ENCODE measurements at places on chromosomes 11 and 22.

DNA sequence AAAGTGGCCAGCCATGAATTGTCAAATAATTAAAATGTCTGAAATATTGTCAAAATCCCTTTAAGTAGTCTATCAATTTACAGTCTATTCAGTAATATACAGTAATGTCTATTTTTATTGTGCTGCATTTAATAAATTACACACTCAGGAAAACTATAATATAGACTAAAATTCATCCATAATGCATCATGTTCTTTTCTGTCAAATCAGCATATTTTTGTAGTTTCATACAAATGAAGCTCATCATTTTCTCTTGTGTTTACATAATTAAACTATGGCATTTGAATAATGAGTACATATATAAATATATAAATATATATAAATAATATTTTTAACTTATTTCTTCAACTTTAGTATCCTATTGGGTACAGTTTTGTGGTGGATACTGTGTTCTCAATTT is 868.7 kb upstream of the CHORDC1 start:
- no peak for DNase-seq

- DNase-seq, result no peak
These were observed 86.6 kb downstream of the YAP1 start for GRCh38 chr11:102196816-102197215.

- peak; percentile 94 for DNase-seq
These were observed at the start of gene SLC39A13 for GRCh38 chr11:47407746-47408590. SLC39A13 (plus strand) TSS chr11:47408590; CDS start chr11:47410095, 1,505 bp downstream.

GRCh38 chr11:116740741-116741140 is 32.0 kb downstream of the BUD13 start:
- no peak for DNase-seq

DNA sequence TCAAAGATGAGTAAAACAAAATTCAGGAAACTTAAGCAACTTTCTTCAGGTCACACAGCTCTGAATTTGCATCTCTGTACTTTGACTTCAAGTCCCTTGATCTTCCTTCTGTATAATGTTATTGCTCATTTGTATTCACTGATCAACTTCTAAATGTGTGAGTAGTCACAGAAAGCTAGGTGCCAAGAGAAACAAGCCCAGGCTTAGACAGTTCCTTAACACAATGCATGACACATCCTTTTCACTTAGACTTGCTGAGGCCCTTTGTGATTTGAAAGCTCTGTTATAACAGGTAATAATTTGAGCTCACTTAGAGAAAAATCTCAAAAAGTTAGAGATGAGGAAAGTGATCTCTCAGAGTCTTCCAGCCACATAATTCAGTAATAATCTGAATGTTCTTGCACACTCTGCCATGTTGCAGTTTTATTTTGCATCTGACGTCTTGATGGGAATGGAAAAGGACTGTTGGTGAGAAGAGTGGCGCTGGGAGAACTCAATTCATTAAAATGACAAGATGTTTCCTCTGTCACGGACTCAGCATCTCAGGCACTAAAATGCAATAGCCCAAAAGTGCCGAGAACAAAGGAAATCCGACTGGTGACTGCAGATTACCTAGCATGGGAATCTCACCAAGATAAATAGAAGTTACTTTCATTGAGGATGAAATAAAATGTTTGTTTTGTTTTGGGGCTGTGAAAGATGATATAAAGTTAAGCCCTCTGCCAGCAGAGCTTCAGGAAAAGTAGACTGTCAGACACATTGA is 665.3 kb downstream of the OPCML start:
- no peak for DNase-seq

DNA sequence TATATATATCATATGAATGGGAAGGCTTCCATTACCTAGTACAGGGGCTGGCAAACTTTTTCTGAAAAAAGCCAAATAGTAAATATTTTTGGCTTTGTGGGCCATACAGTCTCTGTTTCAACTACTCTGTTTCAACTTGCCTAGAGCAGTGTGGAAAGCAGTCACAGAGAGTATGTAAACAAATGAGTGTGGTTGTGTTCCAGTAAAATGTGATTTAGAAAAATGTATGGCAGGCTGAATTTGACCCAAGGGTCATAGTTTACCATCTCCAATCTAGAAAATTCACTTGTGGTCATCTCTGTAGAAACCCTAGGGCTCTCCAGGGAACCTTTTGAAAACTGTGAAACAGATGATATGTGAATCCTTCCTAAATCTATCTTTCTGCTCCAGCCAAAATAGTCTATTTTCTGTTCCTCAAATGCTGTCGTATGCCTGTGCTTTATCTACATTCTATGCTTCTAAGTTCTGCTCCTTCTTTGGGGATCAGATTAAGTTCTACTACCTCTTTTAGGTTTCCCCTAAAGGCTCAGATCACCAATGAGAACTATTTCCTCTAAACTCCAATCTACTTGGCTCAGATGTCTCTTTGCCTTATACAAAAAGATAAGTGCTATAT is 356.2 kb downstream of the METTL15 start:
- DNase-seq, result no peak

- no peak for DNase-seq
These were observed 37.0 kb upstream of the B3GAT1 start for GRCh38 chr11:134449051-134449450.

DNA sequence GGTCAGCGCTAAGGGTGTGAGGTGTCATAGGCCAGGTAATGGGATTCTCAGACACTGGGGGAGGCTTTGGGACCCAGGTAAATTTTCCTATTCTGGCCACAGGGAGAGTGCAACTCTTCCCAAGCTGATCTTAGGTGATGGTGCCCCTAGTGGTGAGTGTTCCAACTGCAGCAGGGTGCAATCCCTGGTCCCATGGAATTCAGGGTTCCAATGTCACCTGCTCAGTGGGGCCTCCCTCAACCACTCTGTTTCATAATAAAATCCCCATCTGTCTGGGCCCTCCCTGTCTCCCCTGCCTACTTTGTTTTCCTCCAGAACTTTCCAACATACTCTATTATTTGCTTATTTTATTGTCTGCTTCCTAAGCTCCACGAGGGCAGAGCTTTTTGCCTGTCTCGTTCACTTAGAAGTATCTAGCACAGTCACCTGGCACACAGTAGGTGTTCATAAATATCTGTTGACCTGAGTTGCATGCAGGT is 2.9 kb upstream of the SGSM1 start:
- DNase-seq, result no peak

GRCh38 chr11:134571301-134571700 is 159.3 kb upstream of the B3GAT1 start:
- DNase-seq, result no peak

DNA sequence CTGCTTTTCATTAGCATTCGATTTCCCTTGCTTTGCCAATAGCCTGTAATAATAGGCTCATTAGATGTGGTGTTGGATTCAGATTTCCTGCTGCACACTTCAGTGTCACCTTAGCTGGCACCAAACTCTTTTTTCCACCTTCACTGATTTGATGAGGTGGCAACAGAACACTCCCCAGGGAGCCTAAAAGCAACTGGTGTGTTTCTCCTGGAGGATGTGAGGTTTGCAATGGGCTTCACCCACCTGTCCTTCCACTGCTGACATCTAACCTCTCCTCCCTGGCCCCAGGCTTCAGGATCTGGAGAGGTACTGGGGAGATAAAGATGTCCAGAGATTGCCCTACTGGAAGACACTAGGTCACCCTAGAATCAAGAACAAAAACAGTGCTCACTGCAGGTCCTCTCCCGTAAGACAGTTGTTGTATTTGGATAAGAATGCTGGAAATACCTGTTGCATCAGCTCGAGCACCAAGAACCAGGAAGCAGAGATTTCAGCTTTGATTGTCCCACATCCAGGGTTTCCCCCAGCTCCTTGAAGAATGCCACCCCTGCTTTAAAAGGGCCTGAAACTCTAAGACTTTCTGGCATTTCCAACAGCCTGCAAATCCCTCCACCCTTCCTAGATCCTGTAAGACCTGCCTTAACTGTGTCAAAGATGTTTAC is 96.9 kb downstream of the SLC1A2 start:
- DNase-seq, result no peak

DNA sequence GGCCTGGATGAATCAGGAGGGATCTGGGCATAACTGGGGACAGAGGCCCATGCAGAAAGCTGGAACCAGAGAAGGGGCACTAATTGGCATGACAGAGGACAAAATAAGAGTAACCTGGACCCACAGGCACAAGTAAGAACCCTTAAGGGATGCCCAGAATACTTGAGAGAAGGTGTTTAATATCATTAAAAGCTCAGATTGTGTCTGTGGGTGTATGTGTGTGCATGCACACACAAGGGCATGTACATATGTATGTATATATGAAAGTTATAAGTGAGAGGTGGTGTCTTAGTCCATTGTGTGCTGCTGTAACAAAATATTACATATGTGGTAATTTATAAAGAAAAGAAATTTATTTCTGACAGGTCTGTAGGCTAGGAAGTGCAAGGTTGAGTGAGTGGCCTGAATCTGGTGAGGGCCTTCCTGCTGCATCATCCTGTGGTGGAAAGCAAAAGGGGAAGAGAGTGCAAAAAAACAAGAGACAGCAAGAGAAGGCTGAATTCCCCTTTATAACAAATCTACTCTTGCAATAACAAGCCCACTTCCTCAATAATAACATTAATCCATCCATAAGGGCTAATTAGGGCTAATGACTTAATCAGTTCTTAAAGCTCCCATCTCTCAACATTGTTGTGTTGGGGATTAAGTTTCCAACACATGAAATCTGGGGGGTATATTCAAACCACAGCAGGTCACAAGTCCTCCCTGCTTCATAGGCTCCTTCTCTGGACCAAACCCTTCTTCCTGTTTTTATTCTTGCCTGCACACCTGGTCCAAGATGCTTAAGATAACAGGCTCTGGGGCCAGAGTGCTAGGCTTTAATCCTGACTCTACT is 68.3 kb upstream of the POU2AF2 start:
- no peak for DNase-seq

DNA sequence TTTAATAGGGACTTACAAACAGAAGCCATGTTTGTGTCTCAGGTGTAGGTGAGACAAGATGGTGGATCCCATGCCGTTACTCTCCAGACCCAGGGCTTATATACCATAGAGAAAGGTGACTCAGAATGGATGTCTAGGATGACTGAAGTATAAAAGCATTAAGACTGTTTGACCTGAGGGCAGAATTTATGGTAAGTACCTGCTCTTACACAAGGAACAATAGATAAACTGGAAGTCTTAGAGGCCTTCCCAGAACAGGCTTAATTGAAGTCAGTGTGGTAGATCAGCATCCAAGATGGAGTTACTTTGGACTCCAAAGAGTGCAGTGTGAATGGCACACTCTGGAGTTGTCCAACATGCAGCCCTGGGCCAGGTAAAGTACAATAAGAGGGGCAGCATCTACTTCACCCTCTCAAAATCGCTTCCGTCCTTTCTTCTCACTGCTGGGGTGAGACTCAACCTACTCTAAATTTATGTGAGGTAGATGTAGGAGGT is 387.0 kb upstream of the DDI1 start:
- DNase-seq, result no peak

DNA sequence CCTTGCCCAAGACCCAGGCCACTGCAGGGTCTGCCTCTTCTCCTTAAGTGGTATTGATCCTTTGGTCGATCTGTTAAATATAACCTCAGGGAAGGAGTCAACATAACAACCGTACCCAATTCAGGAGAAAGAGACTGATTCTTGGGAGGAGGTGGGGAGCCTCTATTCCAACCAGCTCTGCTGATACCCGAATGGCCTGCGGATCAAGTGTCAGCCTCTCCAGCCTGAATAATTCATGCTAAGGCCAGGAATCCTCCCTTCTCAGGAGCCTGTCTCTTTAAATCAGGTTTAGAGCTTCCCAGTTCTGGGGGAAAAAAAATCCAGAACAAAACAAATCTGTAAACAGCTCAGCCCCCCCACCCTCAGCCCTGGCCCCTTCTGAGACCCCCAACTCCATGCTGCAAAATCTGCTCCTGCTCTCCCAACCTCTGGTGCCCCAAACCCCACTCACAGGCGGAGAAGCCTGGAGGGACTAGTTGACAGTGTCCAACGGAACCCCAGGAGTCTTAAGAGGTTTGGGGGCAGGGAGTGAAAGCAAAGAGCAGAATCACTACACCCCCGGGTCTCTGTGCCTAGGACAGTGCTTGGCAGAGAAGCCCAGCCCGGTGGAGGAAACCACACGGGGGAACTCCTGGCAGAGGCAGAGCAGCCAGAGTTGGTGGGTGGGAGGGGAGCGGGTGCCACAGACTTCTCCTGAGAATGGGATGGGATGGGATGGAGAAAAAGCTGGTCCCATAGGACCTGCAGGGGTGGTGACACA is 863 bp upstream of the TPBGL start:
- DNase-seq, result no peak

- DNase-seq, result no peak
These were observed 60.2 kb upstream of the CRTAM start for GRCh38 chr11:122778148-122778547.

DNA sequence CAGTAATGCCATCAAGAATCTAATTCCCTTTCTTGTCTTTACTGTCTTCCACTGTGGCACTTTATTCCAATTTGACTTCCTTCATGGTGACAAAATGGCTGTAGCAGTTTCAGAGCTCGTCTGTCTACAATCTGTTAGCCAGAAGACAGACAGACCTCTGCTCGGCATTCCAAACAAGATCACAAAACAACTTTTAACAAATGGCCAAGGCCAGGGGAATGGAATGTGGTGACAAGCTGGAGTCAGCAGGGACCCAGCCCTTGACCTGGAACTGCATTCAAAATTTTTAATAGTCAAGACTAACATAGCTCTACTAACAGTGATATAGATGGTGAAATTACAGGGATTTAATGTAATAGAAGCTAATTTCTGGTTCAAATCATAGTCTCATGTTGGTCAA is 637.2 kb downstream of the ETS1 start:
- DNase-seq, result no peak

DNA sequence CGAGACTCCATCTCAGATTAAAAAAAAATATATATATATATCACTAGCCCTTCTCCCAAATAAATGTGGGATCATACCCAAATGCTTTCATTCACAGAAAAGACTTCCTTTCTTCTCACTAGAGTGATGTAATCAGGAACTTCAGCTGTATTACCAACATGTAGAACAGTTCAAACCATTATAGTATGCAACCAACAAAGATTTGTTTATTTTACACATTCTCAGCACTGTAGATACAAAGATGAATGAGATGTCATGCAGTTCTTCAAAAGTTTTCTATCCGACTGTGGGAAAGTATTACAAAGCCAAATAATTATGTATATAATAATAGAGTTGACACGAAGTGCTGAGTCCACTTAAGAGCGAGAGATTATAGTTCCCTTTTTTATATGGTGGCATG is 22.2 kb upstream of the ZNF143 start:
- peak; percentile 20 for DNase-seq
